ENCODE measurements at places on chromosomes 12 and 14.

GRCh38 chr12:120534203-120534702, at the start of gene RNF10:
Gene RNF10, plus strand, starts transcription at chr12:120534356. Its CDS starts 456 bp downstream, at chr12:120534812.
- DNase-seq = peak; percentile 75

GRCh38 chr12:59068436-59068835, 148.1 kb upstream of the LRIG3 start:
- no peak for DNase-seq

GRCh38 chr12:100995771-100996170, 201.2 kb downstream of the ANO4 start:
- DNase-seq = no peak

DNA sequence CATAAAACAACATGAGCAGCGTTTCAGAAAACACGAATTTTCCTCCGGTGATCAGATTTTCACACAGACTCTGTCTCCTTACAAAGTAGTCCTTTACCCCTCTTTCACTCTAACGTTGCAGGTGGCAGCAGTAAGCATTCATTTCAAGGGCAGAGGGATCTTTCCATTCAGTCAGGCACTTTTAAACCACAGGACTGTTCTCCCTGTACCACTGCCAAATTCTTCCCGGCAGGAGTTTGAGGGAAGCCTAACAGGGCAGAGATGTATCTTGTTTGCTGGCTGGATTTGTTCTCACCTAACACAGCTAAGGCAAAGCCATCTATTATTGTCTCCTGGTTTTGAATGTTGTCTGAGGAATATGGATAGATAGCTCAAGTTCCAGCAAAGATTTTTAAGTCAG, 1187.3 kb upstream of the SEL1L start:
- DNase-seq = no peak

GRCh38 chr12:6306151-6306550, 4.3 kb upstream of the PLEKHG6 start:
- no peak for DNase-seq

- DNase-seq = no peak
Measured at GRCh38 chr14:36518031-36518585, 1.9 kb downstream of the NKX2-1 start.

DNA sequence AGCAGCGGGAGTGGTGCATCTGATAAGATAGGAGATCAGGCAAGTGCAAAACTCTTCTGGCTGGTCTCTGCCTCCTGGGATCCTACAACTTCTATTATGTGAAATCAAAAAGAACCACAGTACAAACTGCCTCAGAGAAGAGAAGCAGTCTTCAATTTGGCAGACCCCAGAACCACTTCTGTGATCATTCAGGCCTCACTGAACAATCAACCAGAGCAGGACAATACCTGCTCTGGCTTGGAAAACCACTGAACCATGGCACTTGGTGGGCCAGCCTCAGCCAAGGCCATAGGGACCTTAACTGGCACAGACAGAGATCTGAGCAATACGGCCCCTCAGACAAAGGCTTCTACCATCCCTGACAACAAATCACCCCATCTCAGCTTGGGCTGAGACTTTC, 103.0 kb downstream of the NDUFA12 start:
- DNase-seq = no peak

DNA sequence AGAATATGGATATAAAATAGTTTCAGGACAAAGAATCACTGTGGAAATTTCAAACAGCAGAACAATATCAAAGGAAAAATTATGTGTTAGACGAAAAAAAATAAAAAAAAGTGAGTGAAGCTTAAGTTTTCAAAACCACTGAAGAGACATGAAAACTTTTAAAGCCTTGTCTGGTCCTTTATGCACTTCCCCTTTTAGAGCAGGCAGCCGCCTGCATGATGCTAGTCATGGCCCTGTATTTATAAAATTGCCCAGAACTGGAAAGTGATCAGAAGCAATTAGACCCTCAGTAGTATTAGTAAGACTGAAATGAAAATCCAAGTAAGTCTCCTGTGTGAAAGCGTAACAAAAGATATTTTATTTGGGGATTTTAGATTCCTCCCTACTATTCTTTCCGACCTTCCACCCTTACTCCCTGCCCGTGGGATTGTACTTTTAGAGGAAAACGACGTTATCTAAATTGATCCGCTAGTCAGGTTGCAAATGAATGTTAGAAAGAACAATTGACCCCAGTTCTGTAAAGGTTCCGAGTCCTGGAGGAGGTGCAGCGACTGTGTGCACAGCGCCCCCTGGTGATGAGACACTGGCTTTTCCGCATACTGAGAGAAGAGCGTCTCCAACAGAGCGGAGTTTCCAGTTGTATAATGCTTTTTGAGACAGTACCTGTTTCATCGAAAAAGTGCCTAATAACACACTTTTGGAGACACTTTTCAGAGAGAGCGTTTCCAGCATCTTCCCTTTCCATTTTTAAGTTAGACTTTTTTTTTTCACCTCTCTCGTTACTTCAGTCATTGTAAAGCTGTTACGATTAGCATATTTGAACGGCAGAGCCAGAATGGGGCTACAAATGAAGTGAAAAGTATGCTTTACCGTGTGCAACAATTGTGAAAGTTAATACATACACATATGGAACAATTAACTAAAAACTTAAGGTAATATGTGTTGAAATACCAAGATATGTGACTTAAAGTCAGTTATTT, 12.4 kb downstream of the MGST1 start:
- peak; percentile 37 for DNase-seq

DNA sequence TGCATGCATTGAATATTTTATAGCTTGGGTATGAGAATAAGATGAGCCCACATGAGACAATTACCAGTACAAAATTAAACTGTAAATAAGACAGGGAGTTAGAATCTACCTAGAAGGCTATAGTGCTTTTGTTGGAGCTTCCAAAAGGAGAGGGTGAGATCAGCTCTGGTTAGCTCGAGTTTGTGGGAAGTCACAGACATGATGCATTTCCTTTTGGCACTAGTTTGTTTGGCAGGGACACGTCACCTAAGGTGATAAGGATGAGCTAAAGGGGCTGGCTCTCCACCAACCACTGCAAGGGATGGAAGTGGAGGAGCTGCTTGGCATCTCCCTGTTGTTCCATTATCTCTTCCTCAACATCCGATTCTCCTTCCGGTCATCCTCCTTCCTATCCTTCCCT, 48.5 kb upstream of the CPM start:
- DNase-seq = no peak

GRCh38 chr12:3534511-3534910, 43.5 kb downstream of the PRMT8 start:
- no peak for DNase-seq

DNA sequence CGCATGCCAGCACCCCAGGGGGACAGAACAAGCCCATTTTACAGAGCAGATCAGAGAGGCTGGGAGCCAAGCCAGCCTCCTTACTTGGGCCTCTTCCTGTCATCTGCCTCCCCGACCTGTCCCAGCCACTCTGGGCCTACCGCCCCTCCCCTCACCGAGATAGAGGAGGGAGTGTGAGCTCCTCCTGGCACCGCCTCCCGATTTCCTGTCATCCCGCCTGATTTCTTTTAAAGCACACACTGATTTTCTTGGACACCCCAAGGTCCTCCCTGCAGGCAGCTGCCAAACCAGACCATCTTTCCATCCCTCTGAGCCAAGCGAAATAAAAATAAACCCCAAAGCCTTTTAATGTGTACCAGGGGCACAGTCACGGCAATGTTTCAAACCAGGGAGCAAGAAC, 108.4 kb downstream of the RFLNA start:
- DNase-seq = no peak

Data from activated naive CD8-positive, alpha-beta T cell treated with anti-CD3 and anti-CD28 coated beads, Interleukin-2, amount 10 ng/mL, durations not matched to agents 7 days and 5 days (primary cell).